Lung microvascular endothelial cell (primary cell): ENCODE measurements at places on chromosomes 4 and X. TPM values are rescaled to one million over a fixed set of nuclear protein-coding genes. Genes with fewer than 3 reads are reported as not detected.

SNCA gene
- total RNA-seq, result 56.2 and 148 TPM in 2 replicates

HSD17B13 gene
- under 0.01 TPM in 2 replicates for total RNA-seq

PLAC1 gene
- under 0.01 TPM in 1 of 2 replicates, not detected in the other for total RNA-seq

DGKK gene
- not detected in 2 replicates for total RNA-seq

GABRB1 gene
- total RNA-seq, result not detected in 2 replicates

FOXR2 gene
- not detected in 2 replicates for total RNA-seq

PKD2 gene
- total RNA-seq, result 14.9 and 22.7 TPM in 2 replicates

AFM gene
- not detected in 2 replicates for total RNA-seq
